Activated CD4-positive, alpha-beta T cell treated with anti-CD3 and anti-CD28 coated beads for 24 hours (primary cell): ENCODE measurements at places on chromosomes 12 and 14.

- no peak for DNase-seq
These were observed 11.3 kb upstream of the KCNH3 start for GRCh38 chr12:49527361-49528130.

DNA sequence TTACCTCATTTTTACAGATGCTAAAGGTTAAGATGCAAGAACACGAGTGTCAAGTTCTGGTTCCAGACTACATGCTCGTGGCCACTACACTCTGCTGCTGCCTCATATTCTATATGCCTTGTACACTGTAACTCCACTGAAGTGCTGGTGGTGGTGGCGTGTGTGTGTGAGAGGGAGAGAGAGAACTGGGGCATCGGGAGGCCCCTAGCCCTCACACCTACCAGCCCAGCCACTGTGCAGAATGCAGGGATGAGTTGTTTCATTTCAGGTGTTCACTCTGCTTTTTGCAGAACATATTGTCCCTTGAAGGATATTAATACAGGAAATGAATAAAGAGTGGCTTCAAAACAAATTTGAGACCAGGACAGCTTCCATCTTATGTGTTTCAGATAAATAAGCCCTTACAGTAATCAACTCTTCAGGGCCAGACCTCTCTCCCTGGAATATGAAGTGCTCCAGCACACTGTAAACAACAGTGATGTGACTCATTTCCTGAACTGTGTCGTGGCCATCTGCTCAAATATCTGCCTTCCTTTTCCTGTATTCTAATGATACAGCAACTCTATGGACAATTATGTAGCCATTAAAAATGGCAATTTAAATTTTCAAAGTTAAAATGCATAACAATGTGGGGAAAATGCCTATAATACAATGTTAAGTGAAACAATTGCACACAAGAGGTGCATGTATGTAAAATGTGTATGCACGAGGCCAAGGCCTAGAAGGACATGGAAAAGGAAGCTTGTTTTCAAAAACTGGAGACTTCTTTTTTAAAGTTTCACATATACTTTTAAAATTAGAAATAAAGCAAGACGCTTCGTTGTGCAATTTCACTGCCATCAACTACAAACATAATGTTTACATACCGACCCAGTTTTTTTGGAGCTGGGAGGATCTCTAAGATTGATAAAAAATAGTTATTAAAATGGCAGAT is 215.4 kb downstream of the PELI2 start:
- no peak for DNase-seq

GRCh38 chr12:96048393-96048969 is 13.1 kb upstream of the LTA4H start:
- DNase-seq: no peak

- DNase-seq: no peak
These were observed 87.6 kb upstream of the EGLN3 start for GRCh38 chr14:34038358-34039057.

GRCh38 chr14:75591331-75591946 is 13.0 kb downstream of the FLVCR2 start:
- DNase-seq: no peak

DNA sequence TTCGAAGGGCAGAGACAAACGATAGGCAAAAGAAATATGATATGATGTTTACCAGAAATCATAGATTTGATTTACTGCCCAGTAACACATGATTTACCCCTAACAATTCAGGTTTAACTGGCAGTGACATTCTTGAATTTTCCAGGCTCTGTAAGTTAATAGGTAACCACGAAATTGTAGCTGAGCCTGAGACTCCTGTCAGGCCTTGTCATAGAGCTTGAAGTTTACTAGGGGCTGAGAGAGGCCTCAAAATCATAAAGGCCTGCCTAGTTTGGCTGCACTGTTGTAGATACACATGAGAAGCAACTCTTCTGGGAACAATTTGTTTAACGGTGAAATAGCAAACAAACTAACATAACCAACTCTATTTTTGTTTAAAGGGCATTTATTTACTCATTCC is 3.3 kb downstream of the ERP27 start:
- DNase-seq: no peak

DNA sequence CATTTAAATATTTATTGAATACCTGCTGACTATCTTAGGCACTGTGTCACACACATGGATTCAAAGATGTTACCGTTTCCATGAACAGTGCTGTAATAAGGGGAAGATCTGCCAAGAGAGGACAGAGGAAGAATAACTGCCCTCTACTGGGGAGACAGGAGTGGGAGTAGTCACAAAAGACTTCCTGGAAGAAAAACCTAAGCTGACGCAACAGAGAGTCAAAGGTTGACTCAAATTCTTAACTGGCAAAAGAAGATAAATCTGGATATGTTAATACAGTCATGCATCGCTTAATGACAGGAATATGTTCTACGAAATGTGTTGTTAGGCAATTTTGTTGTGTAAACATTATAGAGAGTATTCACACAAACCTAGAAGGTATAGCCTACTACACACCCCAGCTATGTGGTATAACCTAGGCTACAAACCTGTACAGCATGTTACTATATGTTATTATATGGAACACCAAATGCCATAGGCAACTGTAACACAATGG is 51.5 kb downstream of the DCAF5 start:
- no peak for DNase-seq

- no peak for DNase-seq
These were observed 13.9 kb downstream of the ADGRD1 start for GRCh38 chr12:130967636-130968035.

GRCh38 chr12:123388177-123388950 is 4.4 kb downstream of the KMT5A start:
- DNase-seq: peak; percentile 56

DNA sequence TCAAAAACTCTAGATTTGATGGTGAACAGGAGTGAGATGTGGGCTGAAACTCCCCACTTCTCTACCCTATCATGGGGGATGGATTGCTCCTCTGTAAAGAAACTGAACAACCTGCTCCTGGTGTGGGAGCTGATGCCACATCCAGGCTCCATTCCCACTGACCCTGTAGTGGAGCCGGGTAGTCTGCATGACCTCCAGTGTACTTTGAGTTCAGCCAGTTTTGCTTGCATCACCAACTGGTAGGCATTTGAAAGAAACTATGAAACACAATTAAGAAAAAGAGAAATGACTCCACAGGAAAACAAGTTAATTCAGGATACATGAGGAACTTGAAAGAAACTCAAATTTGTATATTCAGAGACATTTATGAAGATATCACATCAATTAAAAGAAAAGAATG is 27.3 kb upstream of the EMP1 start:
- DNase-seq: no peak

GRCh38 chr14:95068521-95068920 is 88.8 kb downstream of the DICER1 start:
- no peak for DNase-seq
